Activated naive CD4-positive, alpha-beta T cell (primary cell): ENCODE measurements at places on chromosomes 11 and 22.

DNA sequence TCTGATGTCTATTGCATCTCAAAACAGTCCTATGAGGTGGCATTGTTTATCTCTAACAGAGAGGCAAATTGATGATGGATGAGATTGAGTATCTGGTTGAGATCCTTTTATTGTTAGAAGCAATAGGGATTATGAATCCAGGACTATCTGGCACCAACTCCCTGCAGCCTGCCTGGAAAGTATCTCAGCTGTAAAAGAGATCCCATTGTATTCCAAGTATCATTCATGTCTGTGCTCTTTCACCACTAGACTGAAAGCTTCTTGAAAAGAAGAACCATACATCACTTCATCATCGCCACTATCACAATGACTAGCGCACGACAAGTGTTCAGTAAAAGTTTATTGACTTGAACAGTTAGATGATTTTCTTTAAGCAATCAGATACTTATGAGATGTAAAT, 41.9 kb upstream of the PCF11 start:
- no peak for DNase-seq

- no peak for DNase-seq
Measured at GRCh38 chr11:77407613-77408012, 66.3 kb downstream of the PAK1 start.

DNA sequence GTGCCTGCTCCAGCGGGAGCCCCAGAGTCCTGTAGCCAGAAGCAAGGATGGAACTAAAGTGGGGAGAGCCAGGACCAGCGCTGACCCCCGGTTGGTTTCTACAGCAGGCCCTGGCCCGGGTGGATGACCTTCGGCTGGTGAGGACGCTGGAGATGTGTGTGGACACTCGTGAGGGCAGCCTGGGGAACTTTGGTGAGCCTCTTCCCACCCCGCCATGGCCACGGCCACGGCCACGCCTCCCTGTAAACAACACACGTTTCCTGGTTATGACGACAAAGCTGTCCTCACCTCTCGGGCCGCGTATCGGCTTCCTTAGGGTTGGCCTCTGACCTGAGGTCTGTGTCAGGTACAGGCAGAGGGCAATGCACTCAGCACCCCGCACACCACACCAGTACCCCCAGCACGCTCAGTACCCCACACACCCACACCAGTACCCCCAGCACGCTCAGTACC, 4.1 kb downstream of the LRRC56 start:
- no peak for DNase-seq

DNA sequence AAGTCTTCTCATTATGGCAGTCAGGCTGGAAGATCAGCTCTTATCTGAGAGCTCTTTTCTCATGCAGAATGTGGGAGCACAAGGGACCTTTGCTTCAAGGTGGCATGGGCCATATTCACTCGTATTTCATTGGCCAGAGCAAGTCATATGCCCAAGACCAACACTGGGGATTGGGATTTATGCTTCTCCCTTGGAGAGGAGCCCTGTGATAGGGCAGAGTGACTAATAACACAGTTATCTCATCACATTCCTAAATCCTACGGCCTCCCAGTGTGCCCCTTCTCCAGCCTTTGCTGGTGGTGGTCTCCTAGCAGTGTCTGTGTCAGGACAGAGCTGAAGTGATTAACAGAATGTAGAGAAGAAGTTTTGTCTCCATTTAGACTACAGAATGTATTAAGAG, 48.6 kb downstream of the SYT9 start:
- DNase-seq = no peak

- no peak for DNase-seq
Measured at GRCh38 chr11:114386131-114386530, 14.2 kb downstream of the C11orf71 start.

GRCh38 chr22:19213442-19214077, 35.0 kb upstream of the SLC25A1 start:
- no peak for DNase-seq

DNA sequence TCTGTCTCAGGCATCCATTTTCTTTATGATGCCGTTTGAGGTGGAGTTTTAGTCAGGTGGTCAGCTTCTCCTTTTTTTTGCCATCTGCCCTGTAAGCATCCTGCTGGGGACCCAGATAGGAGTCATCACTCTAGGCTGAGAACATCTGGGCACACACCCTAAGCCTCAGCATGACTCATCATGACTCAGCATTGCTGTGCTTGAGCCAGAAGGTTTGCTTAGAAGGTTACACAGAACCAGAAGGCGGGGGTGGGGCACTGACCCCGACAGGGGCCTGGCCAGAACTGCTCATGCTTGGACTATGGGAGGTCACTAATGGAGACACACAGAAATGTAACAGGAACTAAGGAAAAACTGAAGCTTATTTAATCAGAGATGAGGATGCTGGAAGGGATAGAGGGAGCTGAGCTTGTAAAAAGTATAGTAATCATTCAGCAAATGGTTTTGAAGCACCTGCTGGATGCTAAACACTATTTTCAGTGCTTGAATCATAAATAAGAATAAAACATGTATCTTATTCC, 10.9 kb upstream of the HBE1 start:
- DNase-seq = no peak

DNA sequence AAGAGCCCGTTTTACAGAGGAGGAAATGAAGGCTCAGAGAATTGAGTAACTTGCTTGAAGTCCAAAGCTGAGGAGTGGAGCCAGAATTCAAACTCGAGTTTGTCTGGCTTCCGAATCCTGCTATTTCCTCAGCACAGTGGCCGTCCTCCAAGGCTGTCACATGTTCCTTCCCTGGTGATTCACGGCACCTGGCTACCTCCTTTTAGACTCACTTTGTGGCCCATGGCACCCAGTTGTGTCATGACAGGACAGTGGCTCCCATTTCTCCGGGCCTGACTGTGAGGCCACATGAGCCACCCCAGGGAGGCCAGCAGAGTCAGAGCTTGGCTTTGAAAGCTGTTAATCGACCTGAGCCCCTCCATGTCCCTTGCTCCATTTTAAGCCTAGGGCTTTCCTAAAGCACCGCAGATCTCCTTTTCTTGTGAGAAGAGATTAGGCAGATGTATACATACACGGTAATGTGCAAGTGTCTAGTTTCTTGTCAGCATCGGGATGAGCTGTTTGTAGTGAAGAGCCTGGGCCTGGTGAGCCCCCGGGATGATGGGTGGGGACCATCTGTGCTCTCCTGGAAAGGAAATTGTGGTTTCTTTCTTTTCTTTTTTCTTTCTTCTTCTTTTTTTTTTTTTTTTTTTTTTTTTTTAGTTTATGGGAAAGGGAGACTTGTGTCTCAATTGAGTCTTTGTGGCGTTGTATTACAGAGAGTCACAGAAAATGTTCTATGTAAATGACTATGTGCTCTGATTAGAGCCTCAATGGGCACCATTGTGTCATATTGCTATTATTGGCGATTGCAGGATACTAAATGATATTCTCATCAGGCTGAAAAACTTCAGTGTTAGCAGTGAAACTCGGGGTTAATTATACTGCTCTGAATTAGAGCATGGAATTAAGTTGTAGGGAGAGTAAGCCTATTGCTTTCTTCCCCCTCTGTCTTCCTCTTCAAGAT, 54.8 kb downstream of the PTPRJ start:
- no peak for DNase-seq

DNA sequence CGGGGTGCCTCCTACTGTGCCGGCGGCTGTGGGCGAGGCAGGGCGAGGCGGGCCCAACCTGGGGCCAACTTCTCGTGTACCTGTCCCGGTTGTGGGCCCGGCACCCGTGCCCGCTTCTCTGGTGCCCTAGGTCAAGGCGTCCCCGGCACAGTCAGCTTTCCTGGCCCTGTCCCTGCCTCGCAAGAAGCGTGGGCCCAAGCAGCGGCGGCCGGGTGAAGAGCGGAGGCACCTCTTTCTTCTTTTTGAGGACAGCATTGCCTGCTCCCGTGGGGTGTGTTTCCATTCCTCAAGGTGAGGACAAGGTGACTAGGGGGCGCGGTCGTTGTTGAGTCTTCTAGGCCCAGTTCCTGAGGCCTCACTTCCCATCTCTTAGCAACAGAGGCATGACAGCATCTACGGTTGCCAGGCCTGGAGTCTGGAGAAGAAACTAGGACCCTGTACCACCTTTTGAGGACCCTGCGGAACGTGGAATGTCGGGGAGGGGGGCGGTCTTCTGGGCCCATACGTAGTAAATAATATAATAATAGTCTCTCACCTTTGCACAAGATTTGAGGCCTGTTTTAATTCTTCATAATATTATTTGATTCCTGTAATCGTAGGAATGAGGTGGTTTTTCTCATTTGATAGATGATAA, 418 bp downstream of the ACO2 start:
- no peak for DNase-seq

GRCh38 chr22:19981961-19982920, 34.4 kb downstream of the ARVCF start:
- no peak for DNase-seq
